ENCODE measurements at places on chromosomes 4 and X.

DNA sequence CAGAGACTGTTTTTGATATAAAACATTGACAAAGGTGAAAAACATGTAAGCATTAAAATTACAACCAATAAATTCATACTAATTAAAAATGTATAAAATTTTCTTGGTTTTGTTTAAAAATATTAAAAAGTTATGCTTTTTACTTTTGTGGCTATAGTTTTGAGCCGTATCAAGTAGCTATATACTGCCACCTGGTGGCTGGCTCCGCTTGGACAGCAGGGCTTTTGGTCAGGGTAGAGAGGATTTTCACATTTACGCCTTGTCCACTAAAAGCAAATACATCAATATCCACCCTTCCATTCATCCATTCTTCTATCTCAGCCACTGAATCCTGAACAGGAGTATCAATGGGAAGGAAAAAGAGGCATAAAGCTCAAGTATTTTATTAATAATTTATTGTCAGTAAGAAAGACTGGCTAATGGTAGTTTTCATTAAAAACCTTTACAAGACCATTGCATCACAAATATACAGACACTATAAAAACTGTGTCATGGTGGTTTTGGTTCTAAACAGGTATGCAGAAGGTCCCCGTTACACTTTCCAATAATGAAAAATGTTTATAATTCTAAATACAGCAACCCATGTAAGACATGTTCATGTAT, 32.1 kb upstream of the MTNR1A start:
- peak; percentile 27 for DNase-seq

DNA sequence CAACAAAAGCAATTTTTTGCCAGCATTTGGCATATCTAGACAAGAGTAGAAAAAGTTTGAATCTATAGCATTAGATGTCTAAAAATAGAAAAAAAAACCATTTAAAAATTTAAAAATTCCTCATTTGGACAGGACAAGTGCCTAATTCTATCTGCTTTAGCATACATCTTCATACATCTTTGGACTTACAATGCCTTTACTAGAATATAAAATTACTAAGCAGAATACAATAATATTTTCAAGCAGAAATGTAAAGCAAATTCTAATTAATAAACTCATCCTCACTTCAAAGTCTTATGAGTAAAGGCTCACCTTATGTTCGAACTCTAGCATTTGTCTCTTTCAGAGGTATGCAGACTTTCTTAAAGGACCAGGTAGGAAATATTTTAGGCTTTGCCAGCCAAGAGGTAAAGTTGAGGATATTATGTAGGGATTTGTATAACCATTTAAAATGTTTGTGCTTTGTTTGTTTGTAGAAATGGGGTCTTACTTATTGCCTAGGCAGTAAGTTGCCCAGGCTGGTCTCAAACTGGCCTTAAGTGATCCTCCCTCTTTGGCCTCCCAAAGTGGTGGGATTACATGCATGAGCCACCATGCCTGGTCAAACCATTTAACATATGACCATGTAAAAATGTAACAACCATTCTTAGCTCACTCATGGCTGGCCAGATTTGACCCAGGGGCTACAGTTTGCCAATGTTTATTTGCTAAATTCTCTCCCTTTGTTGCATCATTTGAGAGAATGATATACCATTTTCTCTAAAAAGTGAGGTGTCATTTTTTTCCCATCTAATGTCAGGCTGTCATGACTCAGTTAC, 29.1 kb downstream of the UGDH start:
- DNase-seq = no peak

DNA sequence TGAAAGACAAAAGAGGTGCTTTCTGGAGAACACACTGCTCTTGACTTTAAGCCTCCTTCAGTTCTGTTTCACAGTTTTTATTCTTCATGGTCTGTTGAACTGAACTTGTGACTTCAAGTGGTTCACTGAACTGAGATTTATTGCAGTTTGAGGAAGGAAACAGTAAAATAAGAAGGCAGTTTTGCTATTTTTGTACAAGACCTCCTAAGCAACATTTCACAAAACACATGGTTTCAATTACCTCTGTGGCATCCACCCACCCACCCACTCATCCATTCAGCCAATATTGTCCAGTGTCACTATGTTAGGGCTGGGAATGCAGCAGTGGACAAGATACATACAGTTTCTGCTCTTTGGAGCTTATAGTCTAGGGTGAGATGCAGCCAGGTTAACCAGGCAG, 131.3 kb downstream of the IL1RAPL2 start:
- no peak for DNase-seq

- no peak for DNase-seq
These were observed 47.7 kb downstream of the SOD3 start for GRCh38 chr4:24843096-24843495.

GRCh38 chrX:30489323-30489722, 88.2 kb downstream of the TASL start:
- no peak for DNase-seq

GRCh38 chrX:148610328-148610698, 109.9 kb downstream of the AFF2 start:
- DNase-seq = no peak

- no peak for DNase-seq
These were observed 54.2 kb downstream of the MOSPD2 start for GRCh38 chrX:14927401-14927800.

- no peak for DNase-seq
These were observed 15.4 kb upstream of the FAM9C start for GRCh38 chrX:13059637-13060499.

GRCh38 chr4:120525106-120525505, 397.4 kb downstream of the PRDM5 start:
- DNase-seq = no peak

GRCh38 chr4:118821590-118822293, 14.2 kb downstream of the SEC24D start:
- DNase-seq = no peak

DNA sequence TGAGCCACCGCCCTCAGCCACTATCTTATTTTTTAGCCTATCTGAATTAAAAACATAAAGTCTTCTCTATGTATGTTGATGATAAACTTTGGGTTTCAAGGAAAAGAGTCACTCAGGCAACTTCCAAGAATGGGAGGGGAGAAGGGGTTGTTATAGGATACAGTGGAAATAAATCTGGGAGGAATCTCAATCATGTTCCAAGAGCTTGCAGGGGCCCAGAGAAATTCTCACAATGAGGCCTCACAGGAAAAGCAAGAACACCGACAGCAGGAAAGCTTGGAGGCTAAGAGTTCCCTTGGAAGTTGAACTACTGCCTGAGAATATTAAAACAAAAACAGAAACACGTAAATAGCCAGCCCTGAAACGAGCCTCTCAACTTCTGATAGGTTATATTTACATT, 384.6 kb upstream of the IGFBP7 start:
- no peak for DNase-seq

DNA sequence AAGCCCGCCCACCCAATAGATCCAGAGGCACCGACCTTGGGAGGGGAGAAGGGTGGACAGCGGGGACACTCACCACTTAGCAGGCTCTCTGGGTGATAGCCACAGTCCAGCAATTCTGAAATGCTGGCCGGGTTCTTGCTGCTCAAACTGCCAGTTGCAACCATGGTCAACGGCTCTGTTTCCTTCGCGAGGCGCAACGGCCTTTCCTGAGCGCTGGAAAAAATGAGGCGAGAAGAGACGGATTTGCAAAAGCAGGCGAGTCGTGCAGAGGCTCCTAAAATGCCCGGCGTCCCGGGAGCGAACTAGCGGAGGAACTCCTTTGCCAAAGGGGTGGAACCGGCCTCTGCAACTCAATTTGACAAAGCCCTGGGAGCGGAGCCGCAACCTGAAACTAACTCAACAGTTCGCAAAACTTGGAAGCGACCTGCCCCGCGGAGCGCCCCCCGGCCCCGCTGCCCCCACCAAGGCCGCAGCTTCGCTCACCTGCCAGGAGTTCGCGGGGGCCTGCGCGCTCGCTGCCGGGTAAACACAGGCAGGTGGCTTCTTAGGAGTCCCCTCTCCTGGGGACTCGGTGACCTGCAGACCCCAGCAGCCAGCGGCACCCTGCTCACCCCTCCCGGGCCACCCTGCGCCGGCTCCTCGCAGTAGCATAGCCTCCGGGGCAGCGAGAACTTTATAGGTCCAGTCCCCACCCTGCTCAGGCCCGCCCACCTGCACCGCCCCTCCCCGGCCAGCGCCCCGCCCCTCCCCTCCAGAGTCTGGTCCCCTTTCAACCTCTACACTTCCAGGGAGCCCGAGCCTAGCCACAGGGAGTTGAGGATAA, at the start of gene DDIT4L:
DDIT4L (minus strand) TSS at position 649 of the 823 bp plus-strand sequence; CDS start at position 164, 485 bp downstream.
- no peak for DNase-seq

DNA sequence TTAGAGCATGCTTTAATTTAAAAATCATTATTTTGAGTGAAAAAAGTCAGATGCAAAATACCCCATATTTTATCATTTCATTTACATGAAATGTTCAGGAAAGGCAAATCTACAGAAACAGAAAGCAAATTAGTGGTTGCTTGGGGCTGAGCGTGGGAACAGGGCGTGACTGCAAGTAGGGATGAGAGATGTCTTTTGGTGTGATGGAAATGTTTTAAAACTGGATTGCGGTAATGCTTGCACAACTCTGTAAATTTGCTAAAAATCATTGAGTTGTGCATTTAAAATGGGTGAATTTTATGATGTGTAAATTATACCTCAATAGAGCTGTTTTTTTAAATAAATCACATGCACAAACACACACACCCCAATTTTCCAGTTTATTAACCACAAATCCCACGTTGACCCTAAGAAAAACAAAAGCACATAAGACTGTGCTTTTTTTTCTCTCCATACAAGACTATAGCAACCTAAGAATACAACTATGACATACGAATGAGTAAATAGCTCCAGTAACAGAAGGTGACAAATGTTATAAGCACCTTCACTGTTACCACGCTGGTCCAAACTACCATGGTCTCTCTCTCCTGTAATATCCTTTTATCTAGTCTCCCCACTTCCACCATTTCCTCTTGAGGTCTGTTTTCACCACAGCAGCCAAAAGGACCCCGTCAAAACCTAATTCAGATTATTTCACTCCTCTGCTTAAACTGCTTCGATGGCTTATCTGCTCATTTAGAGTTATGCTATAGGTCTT, 37.2 kb downstream of the FRMD7 start:
- DNase-seq = peak; percentile 16

DNA sequence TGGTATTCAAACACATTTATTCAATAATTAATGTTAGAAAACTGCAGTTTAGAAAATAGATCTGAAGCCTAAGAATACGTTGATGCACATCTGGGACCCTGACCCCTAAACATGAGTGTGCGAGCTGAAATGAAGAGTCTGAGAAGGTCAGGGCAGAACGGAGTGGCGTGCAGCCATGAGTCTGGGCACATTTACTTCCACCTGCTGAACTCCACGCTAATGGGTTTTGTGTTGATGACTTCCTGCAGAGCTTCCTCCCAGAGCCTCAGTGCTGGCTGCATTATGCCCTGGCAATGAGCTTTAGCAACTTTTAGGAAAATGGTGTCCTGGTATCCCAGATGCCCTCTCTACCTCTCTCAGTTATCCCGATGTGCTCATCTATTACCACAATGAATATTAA, 53.1 kb downstream of the FAM114A1 start:
- DNase-seq = no peak

DNA sequence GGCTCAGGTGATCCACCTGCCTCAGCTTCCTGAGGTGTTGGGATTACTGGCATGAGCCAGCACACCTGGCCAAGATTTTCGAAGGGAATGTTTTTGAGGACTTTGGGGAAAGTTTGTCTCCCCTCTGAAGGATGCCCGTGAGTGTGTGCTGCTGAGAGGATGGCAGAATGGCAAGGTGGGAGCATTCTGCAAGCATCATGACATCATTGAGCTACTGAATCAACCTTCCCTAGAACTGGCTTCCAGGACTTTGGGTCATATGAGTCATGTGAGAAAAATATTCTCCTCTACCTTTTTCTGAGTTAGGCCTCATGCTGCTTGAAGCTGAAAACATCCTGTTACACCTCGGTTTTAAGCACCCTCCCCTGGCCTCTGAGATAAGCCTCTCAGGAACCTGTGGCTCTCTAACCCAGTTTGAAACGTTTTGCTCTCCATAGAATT, 31.0 kb downstream of the TMEM131L start:
- no peak for DNase-seq

GRCh38 chr4:40168070-40168469, 28.8 kb upstream of the RHOH start:
- no peak for DNase-seq

DNA sequence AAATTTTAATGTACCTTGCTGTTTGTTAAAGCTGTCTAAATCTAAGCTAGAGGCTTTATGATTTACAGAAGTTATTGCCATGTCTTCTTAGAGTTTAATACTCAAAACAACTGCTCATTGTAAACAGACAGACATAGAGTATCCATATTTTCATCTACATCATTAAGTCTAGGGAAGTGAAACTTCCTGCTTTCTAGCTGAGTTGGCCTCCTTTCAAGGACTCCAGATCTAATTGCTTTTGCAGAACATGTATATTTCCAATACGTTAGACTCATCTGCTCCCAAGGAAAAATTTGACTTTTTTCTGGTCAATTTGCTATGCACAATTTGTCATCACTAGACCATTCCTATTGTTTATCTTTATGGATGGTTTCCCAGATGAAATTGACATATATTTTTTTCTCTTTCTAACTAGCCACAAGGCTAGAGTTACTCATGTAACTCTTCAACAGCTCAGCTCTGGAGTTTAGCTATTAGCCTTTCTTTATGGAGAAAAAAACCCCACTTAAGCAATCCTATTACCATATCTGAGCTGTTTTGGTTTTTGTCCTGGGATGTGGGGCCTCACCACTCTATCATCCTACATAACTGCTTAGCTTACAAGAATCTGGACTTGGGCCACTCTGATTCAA, 122.9 kb downstream of the PPA2 start:
- no peak for DNase-seq

DNA sequence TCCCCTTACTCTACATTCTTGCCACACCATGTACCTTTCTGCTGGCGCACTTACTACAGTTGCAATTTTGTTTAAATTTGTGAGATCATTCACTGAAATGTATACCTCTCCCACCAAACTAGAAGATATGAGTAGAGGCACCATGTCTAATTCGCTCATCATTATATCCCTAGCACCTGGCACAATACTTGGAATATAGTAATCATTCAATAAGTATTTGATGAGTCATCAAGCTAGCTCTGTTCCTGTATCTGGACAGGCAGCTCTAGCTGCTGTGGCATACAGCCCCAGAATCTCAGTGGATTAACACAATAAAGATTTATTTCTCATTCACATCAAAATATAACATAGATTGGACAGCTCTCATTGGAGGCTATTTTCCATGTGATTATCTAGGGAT, 245.9 kb downstream of the IDS start:
- no peak for DNase-seq
